ENCODE measurements at places on chromosomes 1 and 21.
A peak's percentile ranks its signal among the peaks of the same experiment; 100 is the strongest.

GRCh38 chr1:6459850-6460265 lies 6.1 kb downstream of the TNFRSF25 start:
- peak; percentile 71 for DNase-seq

GRCh38 chr21:16742131-16742641 lies 770.7 kb upstream of the CXADR start:
- no peak for DNase-seq

DNA sequence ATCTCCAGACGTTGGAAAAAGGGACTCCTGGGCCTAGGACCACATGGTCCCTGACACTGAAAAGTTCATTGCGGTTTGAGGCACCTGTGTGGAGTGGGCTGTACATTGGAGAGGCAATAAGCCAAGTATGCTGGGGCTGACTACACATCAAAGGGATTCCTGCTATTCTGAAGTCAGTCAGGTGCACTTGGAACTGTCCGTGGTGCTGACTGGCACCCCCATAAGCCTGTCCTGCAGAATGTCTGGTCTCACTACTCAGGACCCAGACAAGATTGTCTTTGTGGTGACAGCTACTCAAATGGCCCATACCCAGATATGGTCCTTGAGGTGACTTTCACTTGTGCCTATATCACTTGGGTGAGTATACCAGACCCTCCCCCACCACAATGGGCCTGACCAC lies 150.6 kb downstream of the RWDD3 start:
- no peak for DNase-seq

DNA sequence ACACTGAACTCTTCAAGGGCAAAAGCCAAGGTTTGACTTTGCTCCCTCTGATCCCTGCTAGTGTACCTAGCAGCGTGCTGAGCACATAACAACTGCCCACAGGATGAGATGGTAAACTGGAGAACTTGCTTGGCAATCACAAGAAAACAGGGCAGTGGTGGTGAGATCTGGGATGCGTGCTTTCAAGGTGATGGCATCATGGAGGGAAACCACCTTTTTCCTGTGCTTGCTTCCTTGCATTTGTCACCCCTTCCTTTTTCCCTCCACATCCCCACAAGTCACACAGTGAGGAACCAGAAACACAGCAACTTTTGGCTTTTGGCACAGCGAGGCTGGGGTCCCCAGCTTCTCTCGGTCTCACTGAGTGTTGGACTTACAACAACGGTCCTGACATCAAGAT lies 31.4 kb upstream of the BECN2 start:
- no peak for DNase-seq

DNA sequence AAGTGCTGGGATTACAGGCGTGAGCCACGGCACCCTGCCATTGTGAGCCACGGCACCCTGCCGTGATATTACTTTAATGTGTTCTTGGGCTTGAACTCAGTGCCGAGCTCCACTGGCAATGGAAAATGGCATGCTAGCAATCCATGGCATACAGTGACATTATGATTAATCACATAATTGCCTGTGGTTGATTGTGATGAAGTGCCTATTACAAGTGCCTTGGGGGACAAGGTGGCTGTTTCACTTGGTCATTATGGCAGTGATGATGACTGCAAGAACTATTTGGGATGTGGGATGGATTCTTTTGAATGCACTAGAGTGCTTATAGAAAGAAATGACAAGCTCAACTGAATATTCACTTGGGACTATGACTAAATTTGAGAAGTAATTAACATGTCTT lies 22.3 kb upstream of the HPCAL4 start:
- DNase-seq = no peak

DNA sequence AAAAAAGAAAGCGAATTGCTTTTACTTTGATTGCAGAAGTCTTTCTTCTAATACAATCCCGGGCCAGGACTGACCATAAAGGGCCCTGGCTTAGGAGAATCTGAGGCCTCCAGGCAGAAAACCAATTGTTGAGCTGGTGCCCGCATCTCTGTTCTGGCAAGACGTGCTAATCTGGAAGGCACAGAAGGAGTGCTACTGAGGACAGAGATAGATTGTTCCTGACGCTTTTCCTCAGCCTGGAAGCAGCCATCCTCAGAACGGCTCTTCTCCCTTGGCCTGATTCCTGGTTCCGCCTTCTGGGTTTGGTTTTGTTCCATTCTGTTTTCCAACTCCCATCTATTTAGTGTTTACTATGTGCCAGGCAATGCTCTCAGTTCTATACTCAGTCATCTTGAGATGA lies 44.8 kb upstream of the SPOCD1 start:
- no peak for DNase-seq

DNA sequence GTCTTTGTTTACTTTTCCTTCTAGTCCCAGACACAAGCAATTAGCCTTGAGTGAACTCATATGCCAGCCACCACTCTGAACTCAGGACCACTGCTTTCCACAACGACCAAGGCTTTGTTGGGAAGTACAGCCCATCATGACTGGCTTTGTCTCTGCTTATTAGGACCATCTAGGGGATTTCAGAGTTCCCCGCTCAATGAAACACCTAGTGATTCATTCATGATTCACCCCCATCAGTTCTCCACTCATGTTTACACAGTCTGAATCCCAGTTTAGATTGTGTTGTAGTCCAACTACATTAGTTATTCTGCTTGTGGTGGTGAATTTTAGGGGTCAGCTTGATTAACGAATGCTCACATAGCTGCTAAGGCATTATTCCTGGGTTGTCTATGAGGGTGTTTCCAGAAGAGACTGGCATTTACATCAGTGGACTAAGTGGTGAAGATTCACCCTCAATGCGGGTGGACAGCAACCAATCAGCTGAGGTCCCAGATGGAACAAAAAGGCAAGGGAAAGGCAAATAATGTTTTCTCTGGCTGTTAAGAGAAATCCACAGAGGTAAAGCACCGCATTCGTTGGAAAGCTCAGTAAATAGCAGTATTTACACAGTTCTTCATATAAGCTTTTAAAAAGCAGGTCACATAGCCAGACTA lies 122.7 kb downstream of the RGS21 start:
- no peak for DNase-seq

- no peak for DNase-seq
Observed at GRCh38 chr1:3323021-3323795, 131.3 kb upstream of the ARHGEF16 start.

- no peak for DNase-seq
Observed at GRCh38 chr1:147652306-147652705, 18.0 kb downstream of the ACP6 start.

- DNase-seq = no peak
Observed at GRCh38 chr1:194709439-194709838, 1523.0 kb upstream of the B3GALT2 start.

Measured in CD4-positive, alpha-beta T cell treated with Interleukin-1 beta for 1 hour (primary cell).